ENCODE measurements at places on chromosomes 6 and 20.

DNA sequence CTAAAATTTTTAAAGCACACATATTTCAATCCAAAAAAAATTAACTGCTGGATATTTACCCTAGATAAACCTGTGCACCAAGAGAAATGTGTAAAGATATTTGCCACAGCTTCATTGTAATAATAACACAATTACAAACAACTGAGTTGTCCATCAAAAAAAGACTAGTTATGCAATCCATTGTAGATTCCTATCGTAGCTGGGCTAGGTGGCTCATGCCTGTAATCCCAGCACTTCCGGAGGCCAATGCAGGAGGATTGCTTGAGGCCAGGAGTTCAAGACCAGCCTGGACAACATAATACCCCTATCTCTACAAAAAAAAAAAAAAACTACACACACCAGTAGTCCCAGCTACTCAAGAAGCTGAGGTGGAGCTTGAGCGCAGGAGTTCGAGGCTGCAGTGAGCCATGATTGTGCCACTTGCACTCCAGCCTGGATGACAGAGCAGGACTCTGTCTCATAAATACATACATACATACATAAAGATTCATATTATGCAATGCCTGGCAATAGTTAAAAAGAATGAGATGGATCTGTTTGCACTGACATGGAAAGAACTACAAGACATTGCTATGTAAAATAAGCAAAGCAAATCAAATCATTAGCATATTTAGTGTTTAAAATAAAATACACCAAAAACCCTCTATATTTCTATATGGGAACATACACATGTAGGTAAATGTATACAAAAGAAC lies 56.5 kb upstream of the CCDC28A start:
- no peak for DNase-seq

- DNase-seq, result no peak
Observed at GRCh38 chr20:23658336-23658735, 20.6 kb upstream of the CST3 start.

DNA sequence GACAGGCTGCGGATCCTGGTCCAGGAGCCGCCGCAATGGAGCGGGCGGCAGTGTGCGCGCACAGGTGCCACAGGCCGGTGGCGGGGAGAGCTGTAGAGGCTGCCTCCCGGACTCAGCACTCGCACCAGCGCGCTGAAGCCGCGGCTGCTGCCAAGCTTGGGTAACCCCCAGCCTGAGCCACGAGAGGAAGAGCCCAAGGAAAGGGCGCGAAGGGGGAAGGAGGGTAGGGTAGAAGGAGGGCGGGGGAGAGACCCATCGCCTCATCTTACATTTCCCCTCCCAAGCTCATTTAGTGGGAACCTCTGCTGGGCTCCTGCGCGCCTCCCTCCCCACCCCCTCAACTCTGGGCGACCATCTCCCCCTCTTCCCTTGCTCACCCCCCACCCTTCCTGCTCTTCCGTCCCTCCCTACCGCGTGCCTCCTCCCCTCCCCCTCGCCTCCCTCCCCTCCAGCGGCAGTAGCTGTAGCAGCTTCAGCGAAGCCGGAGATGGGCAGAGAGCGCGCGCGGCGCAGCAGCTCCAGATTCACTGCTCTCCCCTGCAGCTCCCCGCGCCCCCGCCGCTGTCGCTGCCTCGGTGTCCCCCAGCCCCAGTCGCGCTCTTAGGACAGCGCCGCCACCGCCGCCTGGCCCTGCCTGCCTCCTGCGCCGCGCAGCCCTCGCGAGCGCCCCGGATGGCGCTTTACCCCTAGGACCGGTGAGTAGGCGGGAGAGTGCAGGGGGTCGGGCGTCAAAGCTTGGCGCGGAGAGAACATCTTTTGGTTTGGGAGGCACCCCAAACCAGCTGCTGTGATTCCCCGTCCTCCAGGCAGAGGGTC lies at the start of gene FUT9:
Gene FUT9, plus strand, starts transcription at position 457 of the 816 bp plus-strand sequence. CDS start 187,182 bp downstream, outside the sequence.
- no peak for DNase-seq

DNA sequence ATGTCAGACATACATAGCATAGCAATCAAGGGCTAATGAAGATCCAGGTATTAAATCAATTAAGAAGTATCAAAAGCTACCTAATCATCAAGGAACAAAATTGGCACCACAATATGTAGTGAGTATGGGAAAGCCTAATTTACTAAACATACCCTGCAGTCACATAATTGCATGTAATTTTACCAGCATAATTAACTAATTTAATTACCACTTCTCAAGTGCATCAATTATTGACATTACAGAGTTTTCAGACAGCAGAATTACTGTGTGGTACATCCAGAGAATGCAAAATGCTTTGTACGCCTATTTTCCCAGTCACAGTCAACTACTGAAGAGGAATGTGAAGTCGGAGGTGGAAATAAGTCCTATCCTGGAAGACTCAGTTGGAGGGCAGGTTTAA lies 279.0 kb upstream of the ID4 start:
- DNase-seq, result no peak

- no peak for DNase-seq
Observed at GRCh38 chr6:127547904-127548649, 28.9 kb upstream of the C6orf58 start.

GRCh38 chr6:95087394-95088097 lies 489.8 kb upstream of the MANEA start:
- DNase-seq, result no peak

- no peak for DNase-seq
Observed at GRCh38 chr6:37625591-37626374, 71.9 kb downstream of the MDGA1 start.

GRCh38 chr20:57469418-57470211 lies 55.3 kb downstream of the CTCFL start:
- DNase-seq, result no peak

GRCh38 chr6:162154001-162154400 lies 573.6 kb downstream of the PRKN start:
- DNase-seq, result no peak

GRCh38 chr20:20593447-20594170 lies 118.8 kb downstream of the RALGAPA2 start:
- DNase-seq, result no peak

DNA sequence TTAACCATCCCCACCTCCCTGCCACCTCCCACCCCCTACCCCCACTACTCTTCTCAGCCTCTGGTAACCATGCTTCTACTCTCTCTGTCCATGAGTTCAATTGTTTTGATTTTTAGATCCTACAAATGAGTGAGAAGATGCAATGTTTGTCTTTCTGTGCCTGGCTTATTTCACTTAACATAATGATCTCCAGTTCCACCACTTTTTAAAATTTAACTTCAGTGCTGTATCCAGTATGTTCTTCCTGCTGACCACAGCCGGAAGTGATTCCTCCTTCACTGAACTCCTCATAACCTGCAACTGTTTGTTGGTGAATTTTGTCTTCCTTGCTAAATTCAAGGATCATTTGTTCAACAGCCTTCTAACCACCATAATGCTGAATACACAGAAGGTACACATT lies 3.9 kb downstream of the MAP7 start:
- DNase-seq, result no peak

GRCh38 chr6:133544419-133544818 lies 303.3 kb downstream of the EYA4 start:
- no peak for DNase-seq

DNA sequence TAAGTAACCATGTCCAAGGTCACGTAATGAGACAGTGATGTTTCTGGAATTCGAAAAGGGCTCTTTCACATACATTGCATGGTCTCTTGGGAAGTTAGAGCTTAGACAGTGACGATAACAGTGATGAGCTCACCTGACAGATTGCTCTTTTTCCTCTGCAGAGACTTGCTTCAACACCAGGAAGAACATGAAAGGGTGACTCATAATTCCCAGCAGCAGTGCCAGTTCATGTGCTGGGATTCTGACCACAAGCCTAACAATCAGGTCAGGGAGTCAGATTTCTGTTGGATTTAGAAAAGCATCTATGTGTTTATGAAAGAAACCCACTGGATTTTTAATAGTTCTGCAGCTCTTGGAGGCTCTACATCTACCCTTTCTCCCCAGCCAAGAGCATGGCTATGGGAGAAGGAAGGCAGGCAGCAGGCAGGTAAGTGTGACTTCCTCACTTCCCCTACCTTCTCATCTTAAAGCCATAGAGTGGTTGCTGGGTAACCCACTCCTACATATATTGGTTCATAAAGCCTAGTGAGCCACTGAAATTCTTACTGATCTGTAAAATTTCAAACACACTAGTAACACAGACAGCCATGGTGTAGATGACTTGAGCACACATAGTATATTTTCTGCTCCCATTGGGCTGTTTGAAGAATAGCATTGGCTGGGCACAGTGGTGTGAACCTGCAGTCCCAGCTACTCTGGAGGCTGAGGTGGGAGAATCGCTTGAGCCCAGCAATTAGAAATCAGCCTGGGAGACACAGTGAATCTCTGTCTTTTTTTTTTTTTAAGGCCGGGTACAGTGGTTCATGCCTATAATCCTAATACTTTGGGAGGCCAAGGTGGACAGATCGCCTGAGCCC lies 44.4 kb upstream of the LOC128125822 start:
- no peak for DNase-seq

DNA sequence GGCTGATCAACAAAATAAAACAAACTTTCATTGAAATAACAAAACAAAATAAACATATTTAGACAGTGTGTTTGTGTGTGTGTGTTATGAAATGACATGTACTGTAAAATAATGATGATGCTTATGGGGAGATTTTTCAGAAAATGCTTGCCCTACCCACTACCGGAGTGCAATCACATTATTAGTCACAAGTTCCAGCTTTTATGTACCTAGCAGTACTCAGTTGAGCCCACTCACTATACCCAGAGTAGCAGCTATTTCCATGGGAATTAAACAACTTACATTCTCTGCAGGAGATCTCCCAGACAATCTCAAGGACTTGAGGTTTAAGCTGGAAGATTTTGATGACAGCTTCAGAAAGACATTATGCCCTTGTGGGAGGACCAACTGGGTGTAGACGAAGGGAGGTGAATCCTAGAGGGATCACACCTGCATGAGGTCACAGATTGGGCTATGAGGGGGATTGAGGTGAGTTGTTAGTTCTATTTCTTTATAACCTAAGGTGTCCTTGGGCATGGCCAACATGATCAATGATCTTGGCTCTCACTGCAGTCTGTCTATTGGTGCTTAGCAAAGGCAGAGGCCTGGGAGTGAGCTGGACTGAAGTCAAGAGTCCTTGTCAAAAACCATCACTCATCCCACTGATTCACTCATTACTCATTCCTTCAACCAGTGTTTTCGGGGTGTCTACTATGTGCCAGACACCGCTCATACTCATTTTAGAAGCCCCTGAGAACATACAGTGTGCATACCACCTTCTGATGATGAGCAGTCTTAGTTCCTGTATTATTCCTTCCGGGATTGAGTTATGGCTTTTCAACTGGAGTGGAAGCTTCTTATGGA lies 6.7 kb upstream of the CLIC5 start:
- DNase-seq, result no peak

DNA sequence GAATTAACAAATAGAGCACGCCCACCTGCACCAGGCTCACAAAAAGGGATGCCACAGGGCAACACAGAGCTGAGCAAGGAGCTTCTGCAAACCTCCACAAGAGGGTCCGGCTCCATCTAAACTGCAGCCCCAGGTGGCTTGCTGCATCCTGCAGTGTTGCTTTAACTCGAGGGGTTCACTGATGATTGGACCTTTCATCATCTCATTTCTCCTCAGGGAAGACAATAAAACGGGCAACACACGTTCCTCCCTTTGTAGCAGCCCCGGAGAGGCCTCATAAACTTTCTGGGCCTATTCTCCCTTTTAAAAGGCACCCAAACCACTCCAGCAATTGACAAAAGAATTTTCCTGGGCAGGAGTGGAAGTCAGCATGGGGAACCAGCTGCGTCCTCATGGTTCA lies 161.5 kb upstream of the CDH4 start:
- no peak for DNase-seq
